ENCODE measurements at places on chromosomes 6 and 20.
A peak's percentile ranks its signal among the peaks of the same experiment; 100 is the strongest.

- DNase-seq: no peak
These were observed 102.6 kb downstream of the MRPL14 start for GRCh38 chr6:44024574-44025219.

DNA sequence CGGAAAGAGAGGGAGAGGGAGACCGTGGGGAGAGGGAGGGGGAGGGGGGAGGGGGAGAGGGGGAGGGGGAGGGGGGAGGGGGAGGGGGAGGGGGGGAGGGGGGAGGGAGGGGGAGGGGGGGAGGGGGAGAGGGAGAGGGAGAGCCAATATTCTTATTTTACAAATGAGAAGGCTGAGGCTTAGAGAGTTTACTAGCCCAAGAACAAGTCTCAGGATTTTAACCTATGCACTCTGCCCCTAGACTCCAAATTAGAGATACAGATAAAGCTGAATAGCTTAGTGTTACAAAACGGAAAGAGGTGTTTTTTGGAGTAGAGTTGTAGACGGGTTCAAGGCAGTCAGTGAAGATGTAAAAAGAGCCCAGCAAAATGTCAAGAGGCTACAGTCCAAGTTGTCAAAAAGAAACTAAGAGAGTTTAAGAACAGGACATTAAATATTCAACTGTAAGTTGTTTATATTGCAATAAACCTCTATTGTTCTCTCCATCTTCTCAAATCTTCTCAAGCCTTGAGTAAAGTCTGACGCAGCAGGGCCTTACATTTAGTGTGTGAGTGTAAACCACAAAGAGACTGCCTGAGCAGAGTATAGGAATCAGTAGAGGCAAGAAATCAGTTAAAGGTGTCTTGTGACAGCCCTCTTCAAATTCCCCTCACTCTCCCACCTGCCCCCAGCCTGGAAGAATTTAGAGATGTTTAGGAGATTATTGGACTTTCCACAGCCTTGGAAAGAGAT is 34.9 kb upstream of the AKIRIN2 start:
- no peak for DNase-seq

DNA sequence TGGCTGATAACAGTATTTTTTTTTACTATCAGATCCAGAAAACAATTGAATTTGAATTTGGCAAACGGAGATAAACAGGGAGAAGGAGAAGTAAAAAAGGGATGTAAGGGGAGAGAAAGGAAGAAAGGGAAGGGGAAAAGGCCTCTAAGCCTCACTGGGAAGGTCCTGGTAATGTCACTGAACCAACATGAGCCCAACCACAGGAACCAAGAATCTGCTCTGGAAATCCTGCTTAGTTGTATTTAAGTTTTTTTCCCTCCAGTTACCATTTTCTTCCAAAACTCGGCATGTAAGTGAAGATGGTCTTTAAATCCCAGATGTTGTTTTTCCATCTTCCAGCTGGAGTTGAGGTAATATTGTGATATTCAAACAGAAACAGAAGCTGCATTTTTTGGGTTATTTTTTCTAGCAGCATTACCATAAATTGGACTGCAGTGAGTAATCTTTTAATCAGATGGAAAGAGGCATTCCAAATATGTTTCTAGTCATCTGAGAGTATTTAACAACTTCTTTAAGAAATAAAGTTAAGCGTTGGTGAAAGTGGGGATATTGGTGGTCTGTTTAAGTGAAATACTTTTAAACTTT is 91.1 kb downstream of the TXNDC5 start:
- DNase-seq: no peak

DNA sequence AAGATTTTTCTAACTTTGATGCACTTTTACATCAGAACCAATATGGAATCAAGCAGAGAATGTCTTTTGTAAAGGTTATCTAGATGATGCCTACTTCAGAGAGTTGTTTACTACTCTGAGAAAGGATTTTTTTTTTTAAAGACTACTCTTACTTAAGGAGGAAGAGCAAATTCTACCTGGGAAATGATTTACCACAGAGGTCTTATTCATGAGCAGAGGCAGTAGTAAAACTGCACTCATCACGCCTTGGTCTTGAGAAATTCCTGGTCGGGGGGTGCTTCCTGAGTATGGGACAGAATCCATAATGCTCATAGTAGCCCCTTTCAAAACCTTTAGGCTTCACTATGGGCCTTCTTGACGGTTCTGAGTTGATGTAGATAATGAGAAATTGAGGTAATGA is 241.8 kb upstream of the PREP start:
- DNase-seq: no peak

DNA sequence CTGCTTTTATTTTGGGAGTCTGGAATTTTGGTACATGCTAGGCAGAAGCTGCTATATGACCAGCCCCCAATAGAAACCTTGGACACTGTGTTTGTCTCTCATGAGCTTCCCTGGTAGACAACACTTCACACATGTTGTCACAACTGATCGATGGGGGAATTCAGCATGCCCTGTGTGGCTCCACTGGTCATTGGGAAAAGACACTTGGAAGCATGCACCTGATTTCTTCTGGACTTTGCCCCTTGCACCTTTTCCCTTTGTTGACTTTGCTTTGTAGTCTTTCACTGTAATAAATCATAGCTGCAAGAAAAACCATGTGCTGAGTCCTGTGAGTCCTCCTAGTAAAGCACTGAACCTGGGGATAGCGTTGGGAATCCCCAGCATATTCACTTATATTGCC is 7.9 kb upstream of the WFDC10A start:
- DNase-seq: no peak

- DNase-seq: no peak
These were observed 131.7 kb upstream of the PHACTR1 start for GRCh38 chr6:12584631-12585405.

DNA sequence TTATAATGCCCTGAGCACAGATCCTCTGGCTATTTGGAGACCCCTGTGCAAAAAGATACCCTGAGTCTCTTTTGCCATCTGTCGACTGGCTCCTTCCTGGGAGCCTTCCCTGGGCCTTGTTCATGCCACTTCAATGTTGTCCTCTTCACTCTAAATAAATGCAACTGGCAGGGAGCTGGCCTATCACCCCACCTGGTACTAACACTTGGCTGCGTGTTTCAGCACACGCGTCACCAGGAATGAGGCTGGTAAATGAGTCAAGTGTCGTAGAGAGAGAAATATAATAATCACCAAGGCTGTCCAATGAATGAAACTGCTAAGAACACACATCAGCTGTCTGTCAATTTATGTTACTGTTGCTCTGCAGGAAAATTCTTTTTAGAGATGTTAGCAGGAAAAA is 374.6 kb upstream of the JARID2 start:
- DNase-seq: no peak

DNA sequence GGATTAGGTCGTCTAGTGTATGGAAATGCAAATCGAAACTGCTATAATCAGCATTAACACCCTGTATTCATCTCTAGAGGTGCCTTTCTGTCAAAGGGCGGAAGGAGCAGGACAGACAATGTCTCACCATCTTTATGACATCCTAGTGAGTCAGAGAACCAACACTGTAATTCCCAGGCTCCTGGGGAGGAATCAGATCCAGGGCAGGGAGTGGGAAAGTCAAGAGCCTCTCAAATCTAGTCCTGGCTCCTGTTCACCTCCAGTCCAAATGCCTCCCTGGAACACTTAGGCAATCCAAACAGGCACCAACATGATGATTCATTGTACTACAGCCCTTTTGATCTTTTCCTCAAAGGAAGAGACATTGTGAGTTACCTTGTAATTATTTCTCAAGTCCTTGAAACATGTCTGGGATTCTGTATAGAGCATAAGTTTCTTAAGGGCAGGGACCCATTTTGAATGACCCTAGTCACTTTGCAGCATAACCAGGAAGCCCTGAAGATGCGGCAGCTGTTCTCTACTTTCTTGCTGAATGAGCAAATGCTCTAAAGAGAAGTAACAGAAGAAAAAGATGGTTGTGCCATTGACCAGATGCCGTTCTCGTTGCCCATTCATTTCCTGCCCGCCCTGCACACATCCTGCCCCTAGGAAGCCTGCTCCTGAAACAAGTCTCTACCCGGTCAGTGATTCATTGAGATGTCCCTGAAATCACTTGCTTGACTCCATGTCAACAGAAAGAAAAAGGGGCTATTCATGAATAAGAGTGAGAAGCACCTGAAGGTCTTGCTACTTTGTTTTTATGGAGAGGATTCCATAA is 112.8 kb upstream of the JARID2 start:
- DNase-seq: peak; percentile 75

DNA sequence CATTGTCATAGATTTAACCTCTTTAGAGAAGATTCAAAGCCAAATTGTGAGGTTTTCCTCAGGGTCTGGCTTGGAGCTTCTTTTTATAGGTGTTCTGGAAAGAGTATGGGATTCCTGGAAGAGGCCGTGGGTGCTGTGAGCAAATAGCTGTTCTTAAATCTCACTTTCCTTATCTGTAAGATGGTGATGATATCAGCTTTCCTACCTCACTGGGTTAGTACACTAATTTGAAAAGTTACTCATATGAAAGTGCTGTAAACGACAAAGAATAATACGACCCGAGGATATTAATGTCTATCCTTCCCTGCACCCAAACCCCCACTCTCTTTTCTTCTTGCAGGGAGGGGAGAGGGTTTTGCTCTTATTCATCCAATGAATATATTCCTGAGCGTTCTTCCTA is 116.9 kb upstream of the ENPP5 start:
- DNase-seq: no peak

- no peak for DNase-seq
These were observed 8.4 kb upstream of the TJAP1 start for GRCh38 chr6:43468748-43469681.

DNA sequence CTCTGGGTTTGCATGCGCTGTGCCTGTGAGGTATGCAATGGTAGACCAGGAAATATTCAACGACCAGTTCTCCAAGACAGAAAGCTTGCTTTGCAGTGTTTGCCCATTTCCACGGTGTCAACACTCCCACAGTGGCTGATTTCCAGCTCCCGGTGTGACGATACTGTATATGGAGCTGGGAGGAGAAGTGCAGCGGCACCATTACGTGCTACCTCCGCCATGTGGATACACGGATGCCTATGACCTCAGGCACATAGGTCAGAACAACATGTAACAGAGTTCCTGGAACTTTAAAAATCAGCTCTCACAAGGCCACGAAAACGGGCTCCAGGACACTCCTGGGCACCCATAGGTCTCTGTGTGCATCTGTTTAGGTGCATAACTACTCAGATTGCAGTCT is 51.1 kb downstream of the NFATC2 start:
- no peak for DNase-seq

DNA sequence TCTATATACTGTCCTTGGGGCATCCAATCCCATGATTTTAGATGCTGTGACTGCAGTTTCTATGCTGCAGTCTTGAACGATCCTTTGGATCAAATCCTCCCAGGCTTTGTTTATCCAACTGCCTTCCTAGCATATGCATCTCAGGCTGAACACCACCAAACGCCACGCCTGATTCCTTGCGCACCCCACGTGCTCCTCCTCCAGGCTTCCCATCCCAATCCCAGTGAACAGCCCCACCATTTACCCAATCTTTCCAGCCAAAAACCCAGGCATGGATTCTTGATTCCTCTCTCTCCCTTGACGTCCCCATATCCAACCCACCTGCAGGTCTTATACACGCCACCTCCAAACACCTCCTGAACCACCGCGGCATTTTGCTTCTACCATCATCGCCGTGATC is 7.8 kb downstream of the PDE10A start:
- DNase-seq: no peak

GRCh38 chr6:111870742-111871064 is 2.5 kb downstream of the FYN start:
- no peak for DNase-seq

- DNase-seq: no peak
These were observed 12.3 kb upstream of the COL9A1 start for GRCh38 chr6:70315079-70315751.

DNA sequence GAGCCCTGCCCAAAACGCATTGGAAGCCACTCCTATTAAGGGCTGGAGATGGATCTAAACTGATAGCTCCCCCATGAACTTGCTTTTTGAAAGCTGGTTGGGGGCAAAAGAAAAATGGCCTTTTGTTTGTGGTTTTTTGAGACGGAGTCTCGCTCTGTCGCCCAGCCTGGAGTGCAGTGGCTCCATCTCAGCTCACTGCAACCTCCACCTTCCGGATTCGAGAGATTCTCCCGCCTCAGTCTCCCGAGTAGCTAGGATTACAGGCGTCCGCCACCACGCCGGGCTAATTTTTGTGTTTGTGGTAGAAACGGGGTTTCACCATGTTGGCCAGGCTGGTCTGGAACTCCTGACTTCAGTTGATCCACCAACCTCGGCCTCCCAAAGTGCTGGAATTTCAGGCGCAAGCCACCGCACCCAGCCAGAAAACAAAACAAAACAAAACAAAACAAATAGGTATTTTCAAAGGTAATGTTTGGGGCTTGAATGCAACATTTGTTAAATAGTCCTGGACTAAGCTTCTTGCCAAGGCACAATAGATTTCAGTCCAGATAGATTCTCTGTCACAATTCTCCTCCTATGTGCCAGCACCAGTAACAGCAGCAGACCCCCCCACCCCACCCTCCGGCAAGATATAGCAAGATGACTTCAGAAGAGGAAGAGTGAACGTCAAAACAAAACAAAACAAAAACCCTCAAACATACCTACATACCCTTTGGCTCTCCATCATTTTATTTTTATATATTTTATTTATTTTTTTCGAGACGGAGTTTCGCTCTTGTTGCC is 26.5 kb upstream of the ABT1 start:
- no peak for DNase-seq

GRCh38 chr20:32435449-32436107 is 77.4 kb downstream of the ASXL1 start:
- DNase-seq: no peak

- no peak for DNase-seq
These were observed 82.1 kb upstream of the DTNBP1 start for GRCh38 chr6:15744818-15745402.

GRCh38 chr20:4088766-4089165 is 73.4 kb upstream of the RNF24 start:
- no peak for DNase-seq

DNA sequence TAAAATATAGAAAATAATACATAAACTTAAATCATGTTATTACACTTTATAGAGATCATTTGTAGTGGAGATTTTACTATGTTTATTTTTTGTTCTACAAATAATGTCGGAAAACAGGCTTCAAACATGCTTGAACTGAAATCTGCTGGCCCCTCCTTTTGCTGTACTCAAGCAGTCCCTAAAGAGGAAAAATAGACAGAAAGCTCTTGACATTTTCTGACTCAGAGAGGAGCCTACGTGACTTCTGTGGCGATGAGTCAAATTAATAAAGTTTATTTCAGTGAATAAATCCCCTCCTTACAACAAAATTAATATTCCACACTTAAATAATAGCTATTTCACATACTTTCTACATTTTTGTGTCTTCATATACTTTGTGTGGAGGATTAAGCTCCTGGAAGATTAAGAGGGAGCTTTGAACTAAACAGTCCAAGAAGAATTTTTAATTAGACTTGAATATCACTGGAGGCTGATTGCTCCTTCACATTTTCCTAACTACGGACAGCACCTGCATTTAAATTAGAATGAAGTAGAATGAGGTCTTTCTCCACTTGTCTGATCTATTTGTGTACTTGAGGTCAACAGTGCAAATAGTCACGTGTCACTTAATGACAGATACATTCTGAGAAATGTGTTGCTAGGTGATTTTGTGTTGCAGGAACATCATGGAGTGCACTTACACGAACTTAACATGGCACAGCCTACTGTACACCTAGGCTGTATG is 1.7 kb upstream of the TREM1 start:
- DNase-seq: no peak
